Dermis microvascular lymphatic vessel endothelial cell (primary cell): ENCODE measurements at places on chromosomes 5 and 9. TPM values are rescaled to one million over a fixed set of nuclear protein-coding genes. Genes with fewer than 3 reads are reported as not detected.

Gene ENTREP1
- 4.6 and 11.5 TPM in 2 replicates for total RNA-seq

Gene HRH2
- total RNA-seq, result 0.13 TPM in 1 of 2 replicates, not detected in the other

Gene SLCO6A1
- total RNA-seq, result not detected in 2 replicates

Gene SEMA5A
- total RNA-seq, result under 0.01 and 0.13 TPM in 2 replicates

Gene AK1
- total RNA-seq, result 20.4 and 23.0 TPM in 2 replicates

Gene INSL6
- not detected in 2 replicates for total RNA-seq

Gene SPZ1
- total RNA-seq, result not detected in 2 replicates

Gene DHFR
- 15.3 and 23.9 TPM in 2 replicates for total RNA-seq

Gene PCDHAC1
- 0.13 TPM in 1 of 2 replicates, not detected in the other for total RNA-seq
